NCI-H1694 treated with DMSO at 0.1 percent for 48 hours (cell line): ENCODE measurements at places on chromosomes 6 and 20.

GRCh38 chr6:11304946-11305345 is 72.5 kb upstream of the NEDD9 start:
- DNase-seq = no peak

DNA sequence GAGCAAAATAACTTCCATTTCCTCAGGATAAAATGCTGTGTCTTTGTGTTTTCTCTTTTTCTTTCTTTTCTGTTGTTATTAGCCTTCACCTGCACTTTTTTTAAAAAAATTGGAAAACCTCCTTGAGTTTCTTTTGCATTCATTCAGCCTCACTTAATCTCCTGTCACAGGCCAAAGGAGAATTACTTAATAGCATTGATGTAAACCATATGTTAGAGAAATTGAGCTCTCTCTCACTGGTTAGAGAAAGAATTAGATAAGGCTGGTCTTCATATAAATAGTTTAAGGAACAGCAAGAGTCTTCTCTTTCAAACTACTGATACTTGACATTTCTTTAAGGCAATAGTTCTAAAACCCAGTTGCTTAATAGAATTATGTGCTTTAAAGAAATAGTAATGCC is 564.2 kb downstream of the TFAP2B start:
- DNase-seq = no peak

GRCh38 chr6:87407561-87407900 is 241 bp upstream of the CFAP206 start:
- DNase-seq = peak; percentile 46

GRCh38 chr6:138608896-138609295 is 109.6 kb upstream of the NHSL1 start:
- DNase-seq = no peak

GRCh38 chr20:63126876-63127699 is 88.8 kb downstream of the YTHDF1 start:
- no peak for DNase-seq

DNA sequence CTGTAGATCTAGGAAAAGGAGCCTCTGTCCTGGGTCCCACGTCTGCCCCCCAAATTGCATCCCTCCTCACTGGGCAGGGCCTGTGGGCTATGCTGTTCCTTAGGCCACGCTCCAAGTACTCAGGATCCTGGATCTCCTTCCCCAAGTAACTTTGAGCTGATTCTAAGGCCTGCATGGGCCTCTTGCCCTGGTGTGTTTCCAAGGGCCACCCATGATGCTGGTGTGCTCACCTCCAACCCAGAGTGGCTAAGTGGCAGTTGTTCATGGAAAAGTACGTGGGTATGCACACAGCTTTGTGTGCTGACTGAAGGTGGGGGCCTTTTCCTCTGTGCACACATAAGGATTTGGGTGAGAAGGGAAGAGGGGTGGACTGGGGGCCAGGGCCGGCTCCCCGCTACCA is 5.3 kb downstream of the GMPR start:
- no peak for DNase-seq

GRCh38 chr6:13101409-13101808 is 226.9 kb downstream of the TBC1D7 start:
- no peak for DNase-seq

- DNase-seq = no peak
Observed at GRCh38 chr6:10719964-10720264, 3.0 kb upstream of the TMEM14C start.

- DNase-seq = no peak
Observed at GRCh38 chr6:27565839-27566779, 93.2 kb upstream of the ZNF184 start.

DNA sequence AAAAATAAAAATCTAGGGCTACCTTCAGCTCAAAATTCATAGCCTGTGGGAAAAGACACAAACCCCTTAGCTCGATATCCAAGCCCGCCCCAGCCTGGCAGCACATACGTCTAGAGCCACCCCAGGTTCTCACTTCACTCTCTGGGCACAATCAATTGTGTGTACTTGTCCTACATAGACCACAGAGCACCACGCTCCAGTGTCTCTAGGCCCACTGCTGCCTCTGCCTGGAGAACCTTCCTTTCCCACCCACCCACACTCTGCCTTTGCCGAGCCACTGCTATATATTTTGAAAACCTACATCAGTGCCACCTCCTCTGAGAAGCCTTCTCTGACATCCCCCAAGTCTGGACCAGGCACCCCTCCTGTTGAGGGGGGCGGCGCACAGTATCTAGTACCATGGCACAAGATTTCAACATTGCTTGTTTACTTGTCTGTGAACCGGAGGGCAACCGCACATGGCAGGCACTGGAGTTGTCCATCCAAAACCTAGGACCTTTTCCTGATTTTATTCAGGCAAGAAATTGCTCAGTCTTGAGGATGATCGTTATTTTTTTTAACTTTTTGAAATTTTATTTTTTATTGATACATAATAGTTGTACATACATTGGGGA is 141.5 kb downstream of the UNC5CL start:
- DNase-seq = no peak

DNA sequence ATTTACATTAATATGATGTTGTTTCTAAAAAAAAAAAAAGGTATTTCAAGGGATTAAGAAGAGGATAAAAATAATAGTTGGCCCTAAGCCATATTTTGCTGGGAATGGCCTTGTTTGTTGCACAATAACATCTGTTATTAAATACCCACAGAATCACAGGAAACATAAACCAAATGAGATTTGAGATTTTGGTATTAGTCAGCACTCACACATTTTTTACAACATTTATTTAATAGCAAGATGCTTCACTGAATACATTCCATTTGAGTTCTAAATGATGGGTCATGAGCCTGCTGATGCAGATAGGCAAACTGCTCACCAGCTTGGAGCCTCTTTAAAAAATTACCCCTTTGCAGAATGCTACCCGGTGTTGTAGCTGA is 92.9 kb upstream of the ENPP5 start:
- DNase-seq = no peak

DNA sequence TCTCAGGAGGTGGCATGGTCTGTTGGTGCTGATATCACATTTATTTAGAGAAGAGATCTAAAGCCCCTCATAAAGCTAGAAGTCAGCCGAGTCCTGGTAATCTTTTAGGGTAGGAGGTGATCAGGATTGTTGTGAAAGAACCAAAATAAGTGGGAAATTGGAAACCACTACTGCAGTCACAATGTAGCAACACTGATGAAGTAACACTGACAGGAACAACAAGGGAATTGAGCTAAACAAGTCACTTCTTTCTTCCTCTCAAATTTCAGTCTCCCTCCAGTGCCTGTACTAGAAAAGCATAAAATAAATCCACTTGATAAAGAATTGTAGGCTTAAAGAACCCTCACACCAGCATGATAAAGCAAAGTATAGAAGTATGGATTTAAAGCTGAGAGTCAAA is 1509.0 kb downstream of the GRIK2 start:
- DNase-seq = no peak

GRCh38 chr20:17854307-17854903 is 114.2 kb downstream of the SNX5 start:
- DNase-seq = no peak

- DNase-seq = no peak
Observed at GRCh38 chr6:107535626-107536025, 45.7 kb downstream of the SOBP start.

DNA sequence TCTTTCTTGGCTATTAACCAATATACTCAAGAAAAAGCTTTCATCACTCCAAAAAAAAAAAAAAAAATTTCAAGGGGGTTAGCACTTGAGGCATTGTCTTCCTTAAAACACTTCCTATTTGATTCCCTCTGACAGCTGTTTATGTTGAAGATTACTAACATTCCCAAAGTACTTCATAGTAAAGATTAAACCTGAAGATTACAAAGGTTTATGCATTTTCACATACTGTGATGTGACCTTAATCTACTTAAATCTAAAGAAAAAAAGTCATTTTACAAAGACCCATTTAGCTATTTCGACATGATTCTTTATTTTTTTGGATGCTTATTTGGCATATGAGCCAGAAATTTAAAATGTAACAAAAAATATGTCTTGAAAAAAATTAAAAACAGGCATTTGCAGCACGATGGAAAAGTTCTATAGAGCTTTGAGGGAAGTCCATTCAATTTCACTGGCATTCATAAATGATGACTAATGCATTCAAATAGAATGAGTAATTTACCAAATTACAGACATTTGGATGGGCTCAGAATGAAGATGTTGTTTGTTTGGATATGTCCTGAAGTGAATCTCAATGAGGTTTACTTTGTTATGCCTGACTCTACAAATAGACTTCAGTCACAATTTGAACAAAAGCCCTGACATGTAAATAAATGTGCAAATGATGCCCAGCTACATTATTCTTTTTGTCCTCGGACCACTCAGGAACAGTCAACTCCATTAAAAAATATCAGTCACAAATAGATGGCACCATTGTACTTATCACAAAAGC is 674.6 kb upstream of the MARCKS start:
- no peak for DNase-seq

- no peak for DNase-seq
Observed at GRCh38 chr20:3514012-3514642, 43.3 kb downstream of the ATRN start.

DNA sequence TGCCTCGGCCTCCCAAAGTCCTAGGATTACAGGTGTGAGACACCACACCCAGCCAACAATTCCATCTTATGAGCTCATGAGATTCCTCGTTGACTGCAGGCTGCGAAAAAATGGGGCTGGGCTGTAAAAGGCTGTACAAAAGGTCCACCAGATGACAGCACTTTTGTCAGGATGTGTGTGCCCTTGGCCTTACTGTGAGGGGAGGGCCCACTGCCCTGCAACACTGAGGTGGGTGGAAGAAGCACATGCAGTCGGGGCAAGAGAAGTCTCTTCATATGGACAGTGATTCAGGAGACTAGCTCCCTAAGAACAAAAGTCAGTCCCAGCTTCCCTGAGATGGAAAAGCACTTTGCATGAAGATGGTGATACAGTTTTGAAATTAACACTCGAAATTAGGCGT is 50.5 kb downstream of the KCTD20 start:
- DNase-seq = no peak

DNA sequence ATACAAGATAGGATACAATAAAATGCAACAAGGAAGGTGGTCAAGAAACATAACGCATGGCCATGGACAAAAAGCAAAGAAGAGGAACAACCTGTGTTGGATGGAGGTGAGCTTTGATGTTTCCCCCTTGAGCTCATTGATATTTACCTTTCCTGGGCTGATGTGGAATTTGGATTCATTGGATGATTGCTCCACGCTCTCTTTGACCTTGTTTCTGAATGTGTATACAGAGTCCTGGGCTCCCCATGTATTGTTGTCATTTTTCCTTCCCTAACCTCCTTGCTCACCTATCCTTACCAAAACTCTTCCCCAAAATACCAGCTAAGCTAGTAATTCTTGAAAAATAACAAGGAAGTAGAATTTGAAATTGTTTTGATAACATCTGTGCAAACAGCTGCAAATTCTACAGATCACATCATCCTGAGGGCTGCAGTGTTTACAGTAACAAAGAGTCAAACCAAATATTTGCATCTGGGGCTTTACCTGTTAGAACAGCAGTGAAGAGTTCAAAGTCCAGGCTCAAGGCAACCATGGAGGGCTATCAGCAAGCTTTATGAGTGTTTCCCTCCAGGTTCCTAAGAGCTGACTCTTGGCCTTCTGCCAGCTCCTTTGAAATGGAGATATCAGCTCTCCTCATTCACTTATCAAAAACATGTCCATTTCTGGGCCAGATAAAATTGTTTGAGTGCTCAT is 214.3 kb upstream of the MARCKS start:
- no peak for DNase-seq

GRCh38 chr20:36267605-36268381 is 31.5 kb downstream of the AAR2 start:
- no peak for DNase-seq

GRCh38 chr6:89433252-89434149 is 549 bp downstream of the ANKRD6 start:
- DNase-seq = no peak

GRCh38 chr20:14568701-14569100 is 231.3 kb upstream of the FLRT3 start:
- DNase-seq = no peak

DNA sequence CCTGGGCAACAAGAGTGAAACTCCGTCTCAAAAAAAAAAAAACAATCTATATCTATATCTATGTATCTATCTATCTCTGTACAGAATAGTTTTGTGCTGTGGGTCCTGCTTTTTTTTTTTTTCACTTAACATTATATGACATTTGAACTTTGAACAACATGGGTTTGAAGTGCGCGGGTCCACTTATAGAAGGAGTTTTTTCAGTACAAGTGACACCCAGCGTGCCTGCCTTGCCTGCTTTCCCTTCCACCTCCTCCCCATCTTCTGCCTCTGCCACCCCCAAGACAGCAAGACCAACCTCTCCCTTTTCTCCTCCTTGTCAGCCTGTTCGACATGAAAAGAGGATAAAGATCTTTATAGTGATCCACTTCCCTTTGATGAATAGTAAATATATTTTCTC is 102.2 kb upstream of the KCNG1 start:
- no peak for DNase-seq

DNA sequence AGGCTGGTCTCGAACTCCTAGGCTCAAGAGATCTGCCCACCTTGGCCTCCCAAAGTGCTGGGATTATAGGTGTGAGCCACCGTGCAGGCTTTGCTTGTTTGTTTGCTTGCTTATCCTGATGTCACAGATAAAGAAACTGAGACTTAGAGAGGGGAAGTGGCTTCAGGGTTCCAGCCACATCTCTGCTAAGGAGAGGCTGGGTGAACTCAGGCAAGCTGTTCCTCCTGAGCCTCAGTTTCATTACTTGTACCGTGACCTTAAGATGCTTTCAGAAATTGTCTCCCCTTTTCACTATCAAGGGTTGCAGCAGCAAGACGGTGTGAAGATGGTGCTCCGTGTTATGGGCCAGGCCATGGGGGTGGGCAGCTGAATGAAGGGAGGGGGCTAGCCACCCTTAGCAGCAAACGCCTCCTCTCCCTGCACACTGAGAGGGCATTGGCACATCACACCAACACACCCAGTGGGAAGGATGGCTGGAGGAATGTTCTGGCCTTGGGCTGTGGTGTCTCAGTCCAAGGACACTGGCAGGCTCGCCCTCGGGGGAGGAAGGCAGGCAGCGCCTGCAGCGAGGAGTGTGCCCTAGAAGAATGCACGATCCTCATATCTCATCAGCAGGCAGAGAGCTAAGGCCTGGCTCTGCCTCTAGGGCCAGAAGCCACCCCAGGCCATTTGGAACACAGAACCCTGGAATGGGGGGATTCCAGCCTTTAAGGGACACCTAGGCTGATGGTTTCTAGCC is 48.2 kb upstream of the TLDC2 start:
- DNase-seq = no peak

DNA sequence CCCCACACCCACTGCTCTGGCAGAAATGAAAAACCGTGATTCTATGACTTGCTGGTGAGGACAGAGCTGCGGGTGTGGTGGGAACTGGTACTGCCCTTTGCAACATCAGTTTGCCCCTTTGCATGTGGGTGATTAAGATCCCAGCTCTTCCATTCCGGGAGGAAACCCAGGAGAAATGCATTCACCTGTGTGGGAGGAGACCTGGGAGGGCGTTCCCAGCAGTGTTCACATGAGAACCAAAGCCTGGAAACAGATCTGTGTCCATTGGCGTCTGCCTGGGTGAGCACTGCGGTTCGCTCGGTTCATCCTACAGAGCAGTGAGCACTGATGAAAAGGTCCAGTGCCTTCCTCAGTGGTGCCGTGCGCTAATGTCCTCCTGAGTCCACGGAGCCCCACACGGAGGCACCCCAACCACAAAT is 89.7 kb downstream of the SMOC2 start:
- DNase-seq = no peak

- DNase-seq = no peak
Observed at GRCh38 chr6:128964233-128964755, 81.4 kb downstream of the LAMA2 start.

- no peak for DNase-seq
Observed at GRCh38 chr20:39619271-39619785, 657.2 kb downstream of the DHX35 start.
